ENCODE measurements at places on chromosomes 2 and 18. TPM values are rescaled to one million over a fixed set of nuclear protein-coding genes. Genes with fewer than 3 reads are reported as not detected.
A peak's percentile ranks its signal among the peaks of the same experiment; 100 is the strongest.

DNA sequence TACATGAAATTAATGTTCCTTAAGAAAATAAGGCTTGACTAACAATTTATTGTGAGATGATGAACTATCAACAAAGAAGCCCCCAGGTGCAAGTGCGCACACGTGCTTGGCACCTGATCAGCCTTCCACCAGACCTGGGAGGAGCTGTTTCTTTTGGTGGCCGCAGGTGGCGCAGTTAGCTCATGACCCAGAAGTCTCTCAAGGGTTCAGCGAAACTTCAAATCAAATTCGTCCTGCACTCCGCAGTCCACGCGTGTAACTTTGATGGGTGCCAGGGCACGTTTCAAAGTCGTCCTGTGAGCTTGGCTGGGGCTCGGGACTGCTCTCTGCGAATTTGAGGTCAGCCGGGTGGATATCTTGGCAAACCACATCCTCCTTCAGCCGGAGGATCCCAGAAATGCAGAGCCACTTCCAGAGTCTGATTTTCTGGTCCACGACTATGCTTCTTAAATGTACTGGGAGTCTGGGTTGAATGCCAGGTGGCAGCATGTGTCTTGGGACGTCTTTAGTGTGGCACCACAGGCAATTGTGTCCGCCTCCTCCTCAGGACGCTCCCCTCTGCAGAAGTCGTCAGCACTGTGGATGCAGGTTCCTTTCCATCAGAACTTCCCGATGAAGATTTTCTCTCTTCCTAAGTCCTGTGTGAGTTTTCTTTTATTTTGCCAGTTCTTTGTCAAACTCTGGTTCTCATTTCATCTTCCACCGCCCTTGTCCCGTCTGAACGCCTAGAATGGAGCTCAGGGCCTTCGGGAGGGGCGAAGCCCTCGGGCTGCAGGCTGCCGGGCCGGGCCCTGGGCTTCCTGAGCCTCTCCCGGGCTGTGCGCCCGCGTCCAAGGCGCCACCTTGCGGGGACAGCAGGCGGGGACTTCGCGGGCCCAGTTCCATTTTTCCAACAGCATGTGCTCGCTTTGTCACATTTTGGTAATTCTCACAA, 61.3 kb upstream of the RAPGEF4 start:
- DNase-seq: peak; percentile 64
- no peak overlapping the region for H3K27ac ChIP-seq
- H3K4me3 ChIP-seq: no peak overlapping the region
- H3K4me1 ChIP-seq: peaks cover 6% of the 10 kb centered on the region
- no peaks in the 10 kb centered on the region for H3K36me3 ChIP-seq

DNA sequence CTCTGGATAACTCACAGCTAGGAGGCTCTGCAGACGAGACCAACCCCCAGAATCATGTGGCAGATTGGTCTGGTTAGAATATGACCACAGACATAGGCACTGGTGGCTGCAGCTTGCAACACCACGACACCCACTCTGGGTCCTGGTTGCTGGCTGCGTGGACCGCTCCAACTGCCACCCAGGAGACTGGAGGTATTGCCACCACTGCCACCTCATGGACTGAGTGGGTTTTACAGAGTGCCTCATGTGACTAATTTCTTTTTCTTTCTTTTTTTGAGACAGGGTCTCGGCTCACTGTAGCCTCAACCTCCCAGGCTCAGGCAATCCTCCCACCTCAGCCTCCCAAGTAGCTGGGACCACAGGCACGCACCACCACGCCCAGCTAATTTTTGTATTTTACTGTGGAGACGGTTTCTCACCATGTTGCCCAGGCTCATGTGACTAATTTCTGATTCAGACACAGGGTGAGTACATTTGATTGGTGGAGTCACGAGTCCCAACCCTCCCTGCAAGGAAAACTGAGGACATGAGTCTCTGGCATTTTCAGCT, 29.9 kb upstream of the NT5DC4 start:
- no peaks in the 10 kb centered on the region for H3K36me3 ChIP-seq
- H3K4me1 ChIP-seq: peaks cover 33% of the 10 kb centered on the region
- peak overlapping the region; percentile 26 for H3K4me3 ChIP-seq
- H3K27me3 ChIP-seq: no peaks in the 10 kb centered on the region
- H3K27ac ChIP-seq: peak overlapping the region; percentile 65

GRCh38 chr2:201361078-201361733, 4.1 kb upstream of the FLACC1 start:
- peaks cover 40% of the 10 kb centered on the region for H3K4me1 ChIP-seq
- no peak overlapping the region for H3K27ac ChIP-seq
- H3K27me3 ChIP-seq: no peaks in the 10 kb centered on the region
- no peak overlapping the region for H3K4me3 ChIP-seq
- peaks cover 26% of the 10 kb centered on the region for H3K36me3 ChIP-seq
- DNase-seq: no peak

PPM1G gene
- total RNA-seq: 121 TPM

DNA sequence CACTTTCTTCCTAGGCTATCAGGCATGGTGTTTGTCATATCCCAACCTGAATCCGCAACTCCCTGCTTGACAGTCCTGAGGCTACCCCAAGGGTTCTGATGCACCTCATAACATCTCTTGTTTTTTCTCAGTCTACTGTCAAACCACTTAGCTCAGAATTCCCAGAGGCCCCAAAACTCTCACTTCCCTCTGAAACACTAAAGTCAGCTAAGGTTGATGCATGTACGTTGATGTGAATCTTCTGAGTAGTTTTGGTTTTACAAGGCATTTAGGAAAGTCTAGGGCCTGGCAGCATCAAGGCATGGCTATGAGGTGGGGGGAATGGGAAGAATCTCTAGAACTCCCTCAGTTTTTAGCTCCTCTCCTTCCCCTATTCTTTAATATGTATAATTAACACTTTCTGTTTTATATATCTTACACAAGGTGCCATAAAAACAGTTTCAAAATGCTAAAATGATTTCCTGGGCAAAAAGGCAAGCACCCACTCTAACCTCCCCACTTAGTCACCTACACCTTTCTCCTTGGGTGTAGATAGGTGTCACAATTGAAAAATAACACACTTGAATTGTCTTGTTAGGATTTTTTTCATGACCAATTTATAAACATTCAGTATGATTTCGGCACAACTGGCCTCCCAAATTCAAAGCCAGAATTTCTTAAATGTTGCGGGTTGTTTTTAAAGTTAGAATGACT, 71.4 kb upstream of the TANK start:
- peaks cover 2% of the 10 kb centered on the region for H3K27me3 ChIP-seq
- no peak for DNase-seq
- no peak overlapping the region for H3K27ac ChIP-seq
- H3K4me1 ChIP-seq: peaks cover 33% of the 10 kb centered on the region
